ENCODE measurements at places on chromosomes 5 and 9. TPM values are rescaled to one million over a fixed set of nuclear protein-coding genes. Genes with fewer than 3 reads are reported as not detected.

Gene ATOX1
- total RNA-seq = 116 TPM

Gene NEUROG1
- total RNA-seq = 0.39 TPM

Gene TSSK1B
- 0.10 TPM for total RNA-seq

DNA sequence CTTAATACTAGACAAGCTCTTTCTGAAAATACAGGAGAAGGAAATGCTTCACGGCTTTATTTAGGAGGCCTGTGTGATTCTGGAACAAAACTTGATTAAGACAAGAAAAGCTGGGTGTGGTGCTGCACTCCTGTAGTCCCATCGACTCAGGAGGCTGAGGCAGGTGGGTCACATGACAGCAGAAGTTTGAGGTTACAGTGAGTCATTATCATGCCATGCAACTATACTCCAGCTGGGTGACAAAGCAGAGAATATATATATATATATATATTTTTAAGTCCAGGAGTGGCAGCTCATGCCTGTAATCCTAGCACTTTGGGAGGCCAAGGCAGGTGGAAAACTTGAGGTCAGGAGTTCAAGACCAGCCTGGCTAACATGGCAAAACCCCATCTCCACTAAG, 33.1 kb upstream of the SPIN1 start:
- DNase-seq = no peak

DNA sequence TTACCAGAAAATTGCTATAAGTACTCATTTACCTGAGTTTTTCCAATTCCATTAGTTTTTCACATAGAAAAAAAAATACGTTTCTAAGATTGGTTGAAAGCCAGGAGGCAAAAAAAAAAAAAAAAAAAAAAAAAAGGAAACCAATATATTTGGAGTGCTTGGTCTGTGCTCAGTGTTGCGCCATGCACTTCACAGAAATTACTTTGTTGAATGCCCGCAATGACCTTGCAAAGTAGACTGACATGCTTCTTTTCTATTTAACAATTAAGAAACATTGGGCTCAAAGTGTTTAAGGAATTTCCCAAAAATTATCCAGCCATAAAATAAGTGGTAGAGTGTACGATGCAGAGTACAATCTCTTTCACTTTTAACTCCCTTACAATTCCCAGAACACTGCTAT, 65.2 kb upstream of the PAPPA start:
- no peak for DNase-seq

DNA sequence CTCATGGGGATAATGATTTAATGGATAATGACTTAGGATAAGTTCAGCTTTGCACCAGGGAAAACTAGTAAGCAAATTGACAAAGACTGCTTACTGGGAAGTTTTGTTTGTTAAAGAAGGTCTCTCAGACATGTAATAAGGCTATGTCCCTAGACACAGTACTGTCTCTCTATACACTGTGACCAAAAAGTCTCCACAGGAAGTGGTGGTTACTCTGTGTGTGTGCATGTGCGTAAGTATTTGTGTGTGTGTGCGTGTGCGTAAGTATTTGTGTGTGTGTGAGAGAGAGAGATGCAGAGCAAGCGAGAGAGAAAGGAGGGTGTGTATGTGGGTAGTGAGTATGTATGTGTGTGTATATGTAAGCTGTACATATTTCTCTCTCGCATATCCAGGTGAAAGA, 229.6 kb downstream of the GLIS3 start:
- no peak for DNase-seq

GRCh38 chr9:16262477-16263261, 607.8 kb downstream of the BNC2 start:
- DNase-seq = peak; percentile 51

DNA sequence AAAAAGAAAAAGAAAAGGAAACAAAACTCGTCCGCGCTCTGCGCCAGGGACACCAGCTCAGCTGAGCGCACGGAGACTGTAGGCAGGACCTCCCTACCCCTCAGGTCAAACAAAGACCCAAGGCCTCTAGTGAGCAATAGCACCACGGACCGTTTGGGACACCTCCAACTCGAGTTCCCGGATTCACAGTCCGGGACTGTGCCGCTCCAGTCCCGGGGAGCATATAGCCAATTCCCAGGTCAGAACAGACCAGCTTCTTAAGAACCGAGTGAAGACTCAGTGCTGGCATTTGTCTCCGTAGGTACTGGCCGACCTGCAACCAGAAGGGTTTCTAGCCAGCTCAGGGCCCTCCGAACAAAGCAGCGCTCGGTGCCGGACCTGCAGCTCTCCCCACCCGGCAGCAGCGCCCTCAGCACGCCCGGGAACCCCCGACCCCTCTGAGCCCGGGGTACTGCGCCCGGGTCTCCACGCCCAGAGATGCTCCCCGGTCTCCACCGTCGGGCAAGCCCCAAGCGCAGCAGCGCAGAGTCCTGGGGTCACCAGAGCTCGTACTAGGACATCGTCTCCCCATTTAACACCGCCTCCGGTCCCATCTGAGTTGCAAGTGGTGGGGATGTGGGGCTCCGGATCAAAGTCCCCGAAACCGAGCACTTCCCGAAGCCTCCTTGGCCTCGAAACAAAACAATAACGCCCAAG, 591 bp downstream of the ABCA1 start:
- peak; percentile 75 for DNase-seq

Data from spinal cord (tissue), 10 donors.